Upper lobe of right lung (tissue), 1 donor: ENCODE measurements at places on chromosomes 13 and 19.
A peak's percentile ranks its signal among the peaks of the same experiment; 100 is the strongest.

DNA sequence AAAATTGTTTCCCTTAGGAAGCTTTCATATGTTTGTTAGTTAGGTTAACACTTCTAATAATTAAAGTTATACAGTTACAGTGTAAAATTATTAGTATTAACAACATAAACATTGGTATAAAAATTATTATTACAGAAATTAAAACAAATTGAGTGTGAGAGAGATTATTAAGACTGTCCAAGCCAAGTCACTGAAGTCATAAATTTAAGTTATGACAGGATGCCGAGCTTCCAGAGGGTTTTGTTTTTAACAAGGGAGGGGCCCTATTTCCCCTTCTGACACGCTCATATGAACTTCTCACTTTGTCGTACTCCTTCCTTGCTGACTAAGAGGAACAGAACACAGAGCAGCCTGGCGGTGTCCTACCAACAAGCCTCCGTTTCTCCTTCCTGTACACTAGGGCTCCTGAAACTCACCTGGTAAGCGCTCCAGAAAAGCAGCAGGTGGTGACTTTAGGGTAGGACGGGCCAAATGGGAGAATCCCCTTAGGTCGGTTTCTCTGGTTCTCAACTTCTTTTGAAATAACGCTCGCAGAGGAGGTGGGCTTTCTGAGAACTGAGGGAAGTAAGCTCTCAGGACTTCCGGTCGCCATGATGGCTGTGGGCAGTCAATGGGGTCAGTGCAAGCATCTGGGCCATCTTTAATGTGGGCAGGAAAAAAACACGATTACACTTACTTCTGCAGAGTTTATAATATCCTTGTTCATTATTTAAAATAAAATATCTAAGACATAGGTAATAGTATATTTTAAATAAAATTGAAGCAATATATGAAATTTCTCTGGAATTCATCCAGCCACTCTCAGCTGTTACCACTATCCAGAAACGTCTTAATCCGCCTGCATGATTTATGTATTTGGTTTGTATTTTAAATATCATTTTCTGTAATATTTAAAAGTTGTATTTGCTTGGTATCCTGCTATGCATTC is at the start of gene CARD8:
TSS of gene CARD8 (minus strand) at position 537 of the 928 bp plus-strand sequence. CDS start 14,892 bp downstream, outside the sequence.
- DNase-seq: peak; percentile 87

GRCh38 chr19:57350877-57351805 is at the start of gene ZNF304:
Gene ZNF304 (plus strand): TSS chr19:57351271. CDS start chr19:57351665, 394 bp downstream.
- DNase-seq: peak; percentile 94

DNA sequence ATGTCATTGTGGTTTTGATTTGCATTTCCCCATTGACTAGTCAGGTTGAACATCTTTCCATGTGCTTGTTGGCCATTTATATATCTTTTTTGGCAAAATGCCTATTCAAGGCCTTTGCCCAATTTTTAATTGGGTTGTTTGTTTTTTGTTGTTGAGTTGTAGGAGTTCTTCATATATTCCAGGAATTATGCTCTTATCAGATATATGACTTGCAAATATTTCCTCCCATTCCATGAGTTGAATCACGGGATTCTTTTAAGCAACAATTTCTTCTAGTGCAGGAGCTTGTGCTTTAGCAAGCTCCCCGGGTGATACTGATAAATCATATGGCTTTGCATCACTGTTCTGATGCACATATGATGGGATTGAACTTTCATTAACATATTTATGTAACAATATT is 47.0 kb upstream of the FLT1 start:
- DNase-seq: no peak

GRCh38 chr13:100738176-100738855 is 63.7 kb upstream of the TMTC4 start:
- DNase-seq: no peak

DNA sequence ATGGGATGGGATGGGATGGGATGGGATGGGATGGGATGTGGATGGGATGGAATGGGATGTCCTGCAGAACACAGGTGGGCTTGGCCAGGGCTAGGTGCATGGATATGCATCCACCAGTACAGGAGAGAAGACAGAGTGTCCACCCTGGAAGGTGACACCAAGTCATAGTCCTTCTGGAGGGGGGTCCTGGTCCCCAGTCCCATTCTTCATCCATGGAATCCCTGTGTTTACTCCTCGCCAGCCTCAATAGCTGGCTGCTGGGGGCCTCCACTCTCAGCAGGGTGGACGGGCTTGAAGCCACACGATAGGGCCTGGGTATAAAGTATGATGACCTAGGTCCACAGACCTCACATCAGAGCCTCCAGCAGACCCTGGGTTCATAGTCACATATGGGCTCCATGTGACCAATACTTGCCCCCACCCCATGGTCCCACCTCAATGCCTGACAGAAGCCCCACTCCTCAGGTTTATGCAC is 40.1 kb downstream of the RFX2 start:
- peak; percentile 55 for DNase-seq
